ENCODE measurements at places on chromosomes 6 and 20.

DNA sequence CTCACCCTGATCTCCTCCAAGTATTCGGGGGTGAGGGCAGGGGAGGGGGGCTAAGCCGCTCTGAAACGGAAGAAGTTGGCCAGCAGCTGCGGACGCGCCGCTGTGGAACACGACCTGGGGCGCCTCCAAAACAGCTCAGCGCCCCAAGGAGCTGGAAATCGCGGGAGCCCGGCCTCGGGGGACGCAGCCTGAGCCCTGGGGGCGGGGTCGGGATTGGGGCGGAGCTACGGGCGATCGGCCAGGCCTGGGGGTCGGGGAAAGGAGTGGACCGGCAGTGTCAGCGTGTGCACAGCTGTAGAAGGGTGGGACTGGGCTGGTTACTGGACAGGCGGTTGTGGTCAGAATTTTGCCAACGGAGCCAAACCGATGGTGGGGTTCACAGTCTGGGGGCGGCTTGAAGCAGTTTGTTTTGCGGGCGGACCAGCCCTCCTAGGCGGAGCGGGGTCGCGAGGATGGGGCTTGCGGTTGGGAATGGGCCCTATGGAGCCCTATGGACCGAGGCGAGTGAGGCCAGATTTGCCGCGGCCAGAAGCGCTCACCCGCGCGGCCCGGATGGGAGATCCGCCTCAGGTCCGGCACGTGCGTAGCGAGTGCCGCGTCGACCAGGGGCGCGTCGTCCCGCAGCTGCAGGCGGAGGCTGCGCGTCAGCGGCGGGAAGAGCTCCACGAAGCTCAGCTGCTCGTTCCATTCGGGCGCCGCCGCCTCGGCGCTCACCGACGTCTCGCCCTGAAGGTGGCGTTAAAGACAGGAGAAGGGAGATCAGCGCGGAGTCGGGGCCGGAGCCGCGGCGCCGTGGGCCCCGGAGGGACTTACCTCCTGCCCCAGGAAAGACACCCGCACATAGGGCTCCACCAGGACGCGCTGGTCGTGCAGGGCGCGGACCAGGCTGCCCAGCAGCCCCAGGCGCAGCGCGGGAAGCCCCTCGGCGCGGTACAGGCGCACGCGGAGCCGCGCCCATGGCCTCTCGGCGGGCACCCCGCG, 14.3 kb upstream of the SPAG4 start:
- DNase-seq = peak; percentile 68

- no peak for DNase-seq
Observed at GRCh38 chr20:17621229-17621968, 51.5 kb downstream of the DSTN start.

DNA sequence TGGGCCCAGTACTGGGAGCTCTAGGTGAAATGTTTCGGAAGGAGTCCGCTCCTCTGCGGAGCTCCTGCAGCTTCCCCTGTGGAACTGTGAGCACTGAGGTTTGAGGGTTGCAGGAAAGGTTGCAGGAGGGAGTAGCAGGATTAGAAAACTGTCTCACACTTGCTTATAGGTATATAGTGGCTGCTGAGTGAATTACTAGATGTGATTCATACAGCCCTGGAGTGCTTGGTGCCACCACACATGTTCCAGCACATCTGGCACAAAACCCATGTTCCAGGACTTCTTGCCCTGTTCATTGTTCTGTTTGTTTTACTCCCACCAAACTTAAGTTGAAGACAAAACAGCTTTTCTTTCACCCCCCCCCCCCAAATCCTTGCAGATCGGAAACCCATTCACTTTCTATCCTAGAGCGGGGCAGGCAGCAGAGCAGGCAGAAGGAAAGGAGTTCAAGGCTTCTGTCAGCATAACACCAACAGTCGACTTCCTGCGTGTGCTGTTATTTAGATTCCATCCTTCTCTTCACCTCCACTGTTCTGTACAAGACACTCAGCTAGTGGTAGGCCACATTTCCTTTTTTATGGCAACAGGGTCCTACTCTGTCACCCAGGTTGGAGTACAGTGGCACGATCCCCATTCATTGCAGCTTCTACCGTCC, 669 bp upstream of the PEX6 start:
- no peak for DNase-seq

GRCh38 chr6:89117211-89118108, at the start of gene SRSF12:
TSS of gene SRSF12 (minus strand) at chr6:89118071. CDS start at chr6:89117887, 184 bp downstream.
- DNase-seq = peak; percentile 21

GRCh38 chr6:169320013-169320412, 66.4 kb upstream of the THBS2 start:
- DNase-seq = no peak

GRCh38 chr6:44053760-44054556, 73.3 kb downstream of the MRPL14 start:
- DNase-seq = no peak

- DNase-seq = no peak
Observed at GRCh38 chr6:137246791-137247202, 27.6 kb upstream of the IFNGR1 start.

- no peak for DNase-seq
Observed at GRCh38 chr6:135084916-135085269, 30.3 kb upstream of the HBS1L start.

DNA sequence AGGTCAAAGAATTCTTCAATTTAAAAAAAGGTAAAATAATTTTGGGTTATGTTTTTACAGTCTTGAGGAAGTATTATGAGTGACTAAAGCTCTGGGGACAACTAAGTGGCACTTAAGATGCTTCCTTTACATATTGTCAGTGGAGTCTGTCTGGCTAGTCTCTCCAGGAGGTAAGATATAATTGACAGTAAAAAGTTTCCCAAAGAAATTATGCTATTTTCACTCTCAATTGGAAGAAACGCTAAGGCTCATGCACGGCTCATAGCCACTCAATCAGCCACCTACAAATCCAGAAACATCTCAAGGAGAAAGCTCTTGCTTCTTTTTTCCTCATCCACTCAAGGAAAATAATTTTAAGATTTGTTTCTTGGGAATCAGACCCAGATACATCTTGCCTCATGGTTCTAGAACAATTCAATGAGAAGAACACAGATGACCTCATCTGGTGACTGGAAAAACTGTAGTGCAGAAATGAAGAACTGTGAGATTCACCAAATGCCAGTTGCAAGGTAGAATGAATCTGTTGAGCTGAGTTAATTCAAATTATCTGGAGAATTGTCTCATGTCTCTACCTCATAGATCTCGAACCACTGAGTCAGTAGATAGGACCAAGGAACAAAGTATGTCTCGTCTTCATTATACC, 252.9 kb downstream of the TPBG start:
- DNase-seq = no peak

DNA sequence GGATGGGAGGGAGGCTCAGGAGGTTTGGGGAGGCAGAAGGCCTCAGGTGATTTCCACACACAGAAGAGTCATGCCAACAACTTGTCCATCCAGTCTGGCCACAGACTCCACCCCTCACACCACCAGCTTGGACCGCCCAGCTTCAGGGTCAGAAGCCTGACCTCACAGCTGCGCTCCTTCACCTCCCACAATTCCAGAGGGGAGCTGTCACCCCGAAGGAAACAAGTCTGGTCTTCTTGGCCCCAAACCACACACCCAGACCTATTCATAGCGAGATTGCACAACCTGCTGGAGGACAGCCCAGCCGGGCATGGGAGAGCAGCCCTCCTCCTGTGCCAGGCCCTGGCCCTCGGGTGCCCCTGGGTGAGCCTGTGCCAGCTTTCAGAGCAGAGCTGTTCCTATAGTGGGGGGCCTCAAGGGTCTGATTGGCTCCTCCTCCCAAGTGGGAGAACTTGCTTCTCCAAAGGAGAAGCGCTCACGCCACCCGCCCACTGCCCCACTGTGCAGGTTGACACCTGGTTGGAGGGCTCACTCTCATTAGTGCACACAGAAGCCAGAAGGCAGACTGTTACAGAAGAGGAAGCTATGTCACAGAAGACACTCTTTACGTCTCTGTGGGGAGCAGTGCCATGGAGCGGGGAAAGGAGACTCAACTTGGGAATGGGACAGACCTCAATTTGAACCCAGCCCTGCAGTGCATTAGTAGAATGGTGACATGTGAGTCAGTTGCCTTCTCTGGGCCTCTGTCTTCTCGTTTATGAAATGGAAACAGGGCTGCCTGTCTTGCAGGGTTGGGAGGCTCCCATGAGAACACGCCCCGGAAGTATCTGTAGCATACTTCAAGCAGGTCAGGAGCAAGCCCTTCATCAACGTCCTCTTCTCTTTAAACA, 128.8 kb downstream of the FOXO3 start:
- no peak for DNase-seq

Measured in stimulated activated CD8-positive, alpha-beta memory T cell treated with anti-CD3 and anti-CD28 coated beads, Interleukin-2, amount 100 ng/mL, for 48 hours (primary cell).